ENCODE measurements at places on chromosomes 1 and 21. TPM values are rescaled to one million over a fixed set of nuclear protein-coding genes. Genes with fewer than 3 reads are reported as not detected.

Gene CYYR1
- 23.8 TPM for total RNA-seq

Gene HSPB7
- not detected for total RNA-seq

Gene PYHIN1
- not detected for total RNA-seq

Gene CLCA2
- 0.11 TPM for total RNA-seq

Gene REN
- total RNA-seq = not detected

Gene LCA5L
- 1.0 TPM for total RNA-seq

Gene KRTAP10-9
- not detected for total RNA-seq

Gene GOLT1A
- not detected for total RNA-seq

Gene PMF1
- total RNA-seq = 58.4 TPM

Gene PLEKHA6
- total RNA-seq = 11.5 TPM

Gene CFAP107
- not detected for total RNA-seq

Gene HPCAL4
- total RNA-seq = not detected

All from endothelial cell of umbilical vein (primary cell).